ENCODE measurements at places on chromosomes 6 and 20. TPM values are rescaled to one million over a fixed set of nuclear protein-coding genes. Genes with fewer than 3 reads are reported as not detected.

- no peak for DNase-seq
These were observed 109.7 kb downstream of the BANF2 start for GRCh38 chr20:17809362-17810061.

Gene PANK2
- total RNA-seq = 29.3 TPM

Gene KIF25
- not detected for total RNA-seq

DNA sequence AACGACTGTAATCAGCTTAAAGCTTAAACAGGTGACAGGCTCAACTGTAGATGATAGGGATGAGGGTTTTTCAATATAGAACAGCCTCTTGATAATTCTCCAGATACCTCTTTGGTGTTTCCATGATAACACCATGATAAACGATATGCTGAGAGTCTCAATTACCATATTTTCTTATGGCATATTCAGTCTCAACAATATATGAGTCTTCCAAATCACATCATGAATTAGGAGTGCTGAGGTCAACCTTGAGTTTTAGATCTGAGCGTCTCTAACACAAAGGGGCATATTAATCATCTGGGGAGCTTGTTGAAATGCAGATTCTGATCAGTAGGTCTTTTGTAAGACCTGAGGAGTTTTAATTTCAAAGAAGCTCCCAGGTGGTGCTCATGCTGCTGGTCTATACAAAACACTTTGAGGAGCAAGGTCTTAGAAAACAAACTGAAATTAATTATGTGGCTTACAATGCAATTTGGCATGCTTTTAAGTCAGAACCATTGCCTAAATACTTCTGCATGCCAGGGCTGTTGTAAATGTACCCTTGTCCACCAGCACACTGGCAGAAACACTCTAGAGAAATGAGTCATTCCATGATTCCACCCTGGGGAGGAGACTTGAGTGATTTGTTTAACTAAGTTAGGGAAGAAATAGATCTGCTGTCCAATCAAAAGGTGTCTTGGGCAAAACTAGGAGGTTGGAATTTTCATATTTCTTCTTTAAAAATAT is 49.6 kb downstream of the PTCHD4 start:
- DNase-seq = no peak

DNA sequence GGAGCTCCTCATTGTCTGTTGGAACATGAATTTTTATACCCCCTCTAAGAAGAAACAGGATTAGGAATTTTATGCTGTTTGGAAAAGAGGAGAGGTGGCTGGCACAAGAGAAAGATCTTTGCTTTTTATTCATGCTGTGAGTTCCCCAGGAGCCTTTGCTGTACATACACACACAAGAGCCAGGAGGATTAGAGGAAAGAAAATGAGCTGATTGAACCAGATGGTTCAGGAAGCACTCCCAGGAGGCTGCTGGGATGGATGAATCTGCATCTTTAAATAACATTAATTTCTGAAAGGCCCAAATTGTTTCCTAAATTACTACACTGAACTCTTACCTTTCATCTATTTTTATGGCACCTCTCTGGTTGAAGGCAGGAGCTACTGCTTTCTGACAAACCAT is 20.1 kb upstream of the TCP11 start:
- no peak for DNase-seq

Gene TRIM39
- 9.8 TPM for total RNA-seq

Gene CRISP2
- total RNA-seq = 0.06 TPM

- no peak for DNase-seq
These were observed 19.8 kb downstream of the ABCF1 start for GRCh38 chr6:30591008-30591407.

DNA sequence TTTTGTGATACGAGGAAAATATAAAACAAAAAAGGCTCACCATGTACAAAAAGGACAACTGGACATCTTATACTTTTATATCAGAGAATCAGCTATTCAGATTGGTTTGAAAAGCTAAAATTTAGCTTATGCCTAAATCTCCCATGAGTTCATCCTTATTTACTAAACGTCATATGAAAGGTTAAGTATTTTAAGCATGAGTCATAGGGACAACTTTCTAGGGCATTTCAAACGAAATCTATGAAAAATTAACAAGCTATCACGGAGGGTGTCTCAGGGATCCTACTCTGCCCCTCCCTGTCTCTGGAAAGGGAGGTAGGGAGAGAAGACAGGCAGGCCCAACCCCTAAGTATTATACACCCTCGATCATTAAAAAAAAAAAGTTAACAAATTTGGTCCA is 124.1 kb upstream of the LOC128125822 start:
- DNase-seq = peak; percentile 22

Gene ASIP
- total RNA-seq = not detected

DNA sequence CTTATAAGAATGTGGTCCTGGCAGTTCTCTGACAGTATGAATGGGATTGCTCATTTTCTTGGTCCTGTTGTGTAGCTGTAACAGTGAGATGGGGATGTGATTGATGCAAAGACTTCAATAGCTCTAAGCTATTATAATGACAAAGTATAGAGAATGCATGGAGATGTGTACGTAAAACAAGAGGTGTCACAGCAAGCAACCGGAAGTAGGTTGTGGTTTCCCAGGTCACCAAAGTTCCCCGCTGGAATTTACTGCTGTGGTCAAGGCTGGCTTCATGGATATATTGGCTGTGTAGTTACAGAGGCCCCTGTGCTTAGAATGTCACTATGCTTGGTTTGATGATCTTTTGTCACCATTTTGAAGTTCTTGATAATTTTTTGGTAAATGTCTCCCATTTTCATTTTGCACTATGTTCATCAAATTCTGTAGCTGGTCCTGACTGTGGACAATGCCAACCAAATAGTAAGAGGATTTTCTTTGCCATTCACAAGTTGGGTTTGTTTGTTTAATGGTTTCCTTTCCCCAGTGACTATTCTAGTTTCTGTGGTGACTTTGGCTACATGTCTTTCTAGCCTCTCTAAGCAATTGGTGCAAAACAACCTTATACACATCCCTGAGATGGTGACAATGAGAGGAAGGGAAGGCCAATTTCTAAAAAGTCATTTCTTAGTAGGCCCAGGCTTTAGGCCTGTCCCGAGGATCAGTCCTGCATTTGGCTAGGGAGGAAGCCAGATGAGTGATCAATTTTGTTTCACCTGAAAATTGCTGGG is 10.5 kb downstream of the DNAH8 start:
- no peak for DNase-seq

- DNase-seq = no peak
These were observed 80.0 kb downstream of the CBFA2T2 start for GRCh38 chr20:33569802-33570391.

Gene ELOVL4
- 2.1 TPM for total RNA-seq

Gene OVOL2
- 1.6 TPM for total RNA-seq

DNA sequence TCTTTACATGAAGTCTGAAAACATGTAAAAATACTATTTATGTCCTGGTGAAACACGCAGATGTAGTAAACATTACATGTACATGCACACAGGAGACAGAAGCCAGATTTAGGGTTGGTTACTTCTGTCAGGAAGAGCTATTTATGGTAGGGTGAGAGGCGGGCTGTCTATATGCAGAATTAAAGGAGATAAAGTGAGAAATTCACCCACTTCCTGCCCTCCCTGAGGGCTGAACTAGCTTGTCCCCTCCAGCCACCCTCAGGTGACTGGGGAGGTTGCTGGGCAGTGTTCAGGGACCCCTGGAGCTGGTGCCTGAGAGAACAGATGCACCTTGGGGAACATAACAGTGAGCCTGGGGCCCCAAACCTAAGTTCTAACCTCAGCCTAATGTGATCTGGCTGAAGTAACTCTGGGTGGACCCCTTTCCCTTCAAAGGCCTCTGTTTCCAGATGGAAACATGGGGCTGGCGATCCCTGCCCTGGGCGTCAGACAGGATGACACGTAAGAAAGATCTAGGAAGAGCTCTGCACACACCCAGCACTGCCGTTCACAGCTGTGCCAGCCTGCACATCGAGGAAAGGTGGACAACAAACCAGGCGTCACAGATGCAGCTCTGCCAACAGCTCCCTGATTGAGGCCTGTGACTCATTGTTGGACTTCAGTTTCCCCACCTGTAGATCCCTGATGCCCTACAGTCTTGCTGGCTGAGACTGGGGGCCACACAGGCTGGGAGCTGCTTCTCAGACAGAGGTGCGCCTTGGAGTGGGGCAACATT is 1.3 kb downstream of the PI16 start:
- DNase-seq = no peak

DNA sequence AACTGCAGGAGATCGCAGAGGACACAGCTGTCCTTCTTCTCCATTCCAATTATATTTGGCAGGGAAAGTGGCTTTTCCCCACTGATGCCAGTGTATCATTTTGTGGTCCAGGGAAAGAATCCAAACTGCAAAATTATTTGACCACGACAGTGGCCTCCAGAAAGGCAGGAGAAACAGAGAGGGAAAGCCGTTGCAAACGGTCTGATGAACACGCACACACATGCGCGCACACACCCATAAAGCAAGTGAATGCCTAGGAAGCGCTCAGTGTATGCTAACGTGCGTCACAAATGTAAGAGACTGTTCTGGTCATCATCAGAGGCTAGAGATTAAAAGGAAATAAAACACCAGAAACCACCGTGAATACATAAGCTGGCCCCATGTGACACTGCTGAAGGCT is 54.0 kb downstream of the NPEPL1 start:
- DNase-seq = no peak

- no peak for DNase-seq
These were observed 184.4 kb upstream of the FBXL4 start for GRCh38 chr6:99132026-99132635.

DNA sequence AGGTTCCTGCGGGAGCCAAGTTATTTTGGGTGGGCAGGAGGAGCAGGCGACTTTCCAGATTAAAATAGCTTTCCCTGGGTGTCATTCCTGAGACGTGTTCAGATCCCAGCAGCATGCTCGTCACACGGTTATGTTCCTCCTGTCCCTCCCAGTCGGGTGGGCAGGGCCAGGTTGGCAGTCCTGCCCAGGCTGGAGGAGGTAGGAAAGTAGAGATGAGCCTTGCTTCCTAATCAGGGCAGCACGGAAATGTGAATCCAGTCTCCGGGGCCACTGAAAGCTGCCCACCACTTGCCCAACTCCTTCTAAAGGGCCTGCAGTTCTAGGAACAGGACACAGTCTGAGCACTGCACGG is 137.0 kb downstream of the MRPL14 start:
- no peak for DNase-seq

Gene ADGRF5
- total RNA-seq = 0.14 TPM

DNA sequence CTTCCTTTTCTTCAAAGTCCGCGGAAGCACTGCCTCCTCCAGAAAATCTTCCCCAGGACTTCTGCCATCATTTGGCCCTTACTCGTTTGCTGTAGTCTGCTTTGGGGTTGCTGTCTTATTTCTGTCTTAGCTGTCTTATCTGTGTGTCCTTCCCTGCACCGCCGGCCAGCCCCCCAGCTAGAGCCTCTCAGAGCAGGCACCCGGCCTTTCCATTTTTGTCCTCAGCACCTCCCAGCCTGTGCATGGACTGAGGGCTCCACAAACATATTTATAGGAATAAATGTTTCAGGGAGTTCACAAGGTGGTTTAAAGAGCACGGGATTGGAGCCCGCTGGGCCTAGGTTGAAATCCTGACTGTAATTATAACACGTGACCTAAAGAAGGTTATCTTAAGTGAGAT is 8.1 kb downstream of the GLP1R start:
- no peak for DNase-seq

Gene SGK2
- total RNA-seq = 5.9 TPM

Gene BEND3
- total RNA-seq = 3.8 TPM

DNA sequence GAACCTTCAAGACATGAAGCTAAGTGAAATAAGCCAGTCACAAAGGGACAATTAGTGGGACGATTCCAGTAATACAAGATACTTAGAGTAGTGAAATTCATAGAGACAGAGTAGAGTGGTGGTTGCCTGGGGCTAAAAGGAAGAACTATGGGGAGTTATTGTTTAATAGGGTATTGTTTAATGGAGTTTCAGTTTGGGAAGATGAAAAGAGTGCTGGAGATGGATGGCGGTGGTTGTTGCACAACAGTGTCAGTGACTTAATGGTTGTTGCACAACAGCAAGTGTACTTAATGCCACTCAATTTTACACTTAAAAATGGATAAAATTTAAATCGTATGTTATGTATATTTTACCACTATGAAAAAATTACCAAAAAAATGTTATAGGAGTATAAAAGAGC is 209.7 kb upstream of the TENT5A start:
- no peak for DNase-seq

Gene LCA5
- 1.7 TPM for total RNA-seq

DNA sequence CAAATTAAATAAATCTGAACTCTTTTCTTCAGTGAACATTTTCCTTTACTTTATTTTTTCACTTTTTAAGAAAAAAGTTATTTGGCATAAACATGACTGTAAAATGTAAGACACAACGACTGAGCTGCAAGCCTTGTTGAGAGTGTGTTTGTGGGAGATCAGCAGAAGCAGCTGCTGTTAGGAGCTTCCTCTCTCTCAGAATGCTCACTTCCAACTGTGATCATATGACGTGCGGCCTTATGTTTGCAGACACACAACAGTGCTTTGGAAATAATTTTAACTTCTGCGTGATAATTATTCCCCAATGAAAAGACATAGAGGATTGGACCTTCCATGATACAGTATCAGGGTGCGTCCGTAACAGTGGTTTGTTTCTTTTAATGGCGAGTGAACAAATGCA is 104.0 kb downstream of the ARHGAP18 start:
- no peak for DNase-seq

GRCh38 chr6:71524201-71524600 is 235.6 kb downstream of the OGFRL1 start:
- no peak for DNase-seq

- no peak for DNase-seq
These were observed 53.5 kb upstream of the APCDD1L start for GRCh38 chr20:58568483-58569240.

DNA sequence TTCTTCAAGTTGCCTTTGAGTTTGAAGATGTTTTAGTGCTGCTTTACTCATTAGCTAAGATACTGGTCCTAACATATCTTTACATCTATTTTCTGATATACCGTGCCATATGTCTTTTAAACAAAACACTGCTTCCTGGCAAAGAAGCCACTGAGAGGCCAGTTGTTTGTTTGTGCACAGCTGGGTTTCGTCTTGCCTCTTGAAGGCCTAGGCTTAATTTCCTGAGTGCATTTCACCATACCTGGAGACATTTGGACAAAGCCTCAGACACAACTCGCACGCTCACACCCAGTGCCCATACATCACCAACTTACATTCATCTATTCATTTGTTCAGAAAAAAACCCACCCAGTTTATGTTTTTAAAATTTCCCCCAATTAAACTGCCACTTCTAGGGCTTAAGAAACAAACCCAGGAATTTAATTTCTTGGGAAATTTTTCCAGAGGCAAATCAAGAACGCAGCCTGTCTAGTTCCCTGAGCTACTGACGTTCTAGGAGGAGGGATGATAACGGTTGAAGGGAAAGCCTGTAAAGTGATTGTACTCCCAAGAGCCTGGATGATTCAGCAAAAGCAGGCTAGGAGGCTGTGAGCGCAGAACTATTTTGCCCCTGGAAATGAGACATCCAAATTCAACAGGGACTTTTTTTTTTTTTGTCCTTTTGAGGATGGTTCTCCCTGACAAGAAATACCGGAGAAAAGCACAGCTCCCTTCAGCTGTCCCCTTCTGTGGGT is 77.7 kb downstream of the OLIG3 start:
- no peak for DNase-seq

Gene TOX2
- 2.0 TPM for total RNA-seq

GRCh38 chr6:12968839-12969558 is 252.4 kb downstream of the PHACTR1 start:
- DNase-seq = no peak
